ENCODE measurements at places on chromosomes 7 and 10.
A peak's percentile ranks its signal among the peaks of the same experiment; 100 is the strongest.

- DNase-seq: no peak
Measured at GRCh38 chr7:36684954-36685353, 39.3 kb downstream of the AOAH start.

- DNase-seq: no peak
Measured at GRCh38 chr7:157686285-157686894, 349.6 kb downstream of the DNAJB6 start.

DNA sequence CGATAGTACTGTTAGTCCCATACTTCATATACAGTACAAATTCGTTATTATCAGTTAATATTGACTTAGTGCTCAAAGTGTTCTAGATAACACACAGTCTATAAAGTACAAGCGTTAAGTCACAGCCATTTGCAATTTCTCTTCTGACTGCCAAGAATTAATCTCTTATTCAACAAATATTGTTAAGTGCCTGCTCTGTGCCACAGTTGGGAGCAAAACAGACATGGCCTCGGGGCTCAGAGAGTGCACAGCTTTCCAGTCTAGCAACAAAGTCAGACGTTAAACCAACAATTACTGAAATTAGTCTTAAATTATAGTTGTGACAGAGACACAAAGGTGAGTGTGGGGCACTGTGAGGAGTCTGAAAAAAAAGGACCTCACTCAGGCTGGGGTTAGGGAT, 113.0 kb upstream of the DPP6 start:
- DNase-seq: no peak

DNA sequence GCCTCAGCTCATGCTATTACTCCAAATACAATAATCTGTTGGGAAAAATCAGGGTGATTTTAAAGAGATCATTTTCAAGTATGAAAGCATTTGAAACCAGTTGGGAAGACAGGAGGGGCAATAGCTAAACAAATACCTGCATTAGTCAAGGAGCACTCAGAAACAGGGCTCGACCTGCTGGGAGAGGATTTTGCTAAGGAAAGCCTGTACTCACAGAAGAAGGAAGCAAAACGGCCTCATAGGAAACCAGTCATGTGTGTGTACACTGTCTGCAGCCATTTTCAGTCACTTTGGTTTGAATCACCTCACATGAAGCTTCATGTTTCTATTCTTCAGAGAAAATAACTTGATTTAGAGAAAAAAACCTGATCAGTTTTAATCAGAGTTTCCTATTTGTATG, 38.6 kb downstream of the FZD1 start:
- no peak for DNase-seq

GRCh38 chr7:42198974-42199668, 37.9 kb downstream of the GLI3 start:
- DNase-seq: no peak

GRCh38 chr10:47287365-47287802, 12.6 kb upstream of the GDF10 start:
- no peak for DNase-seq

DNA sequence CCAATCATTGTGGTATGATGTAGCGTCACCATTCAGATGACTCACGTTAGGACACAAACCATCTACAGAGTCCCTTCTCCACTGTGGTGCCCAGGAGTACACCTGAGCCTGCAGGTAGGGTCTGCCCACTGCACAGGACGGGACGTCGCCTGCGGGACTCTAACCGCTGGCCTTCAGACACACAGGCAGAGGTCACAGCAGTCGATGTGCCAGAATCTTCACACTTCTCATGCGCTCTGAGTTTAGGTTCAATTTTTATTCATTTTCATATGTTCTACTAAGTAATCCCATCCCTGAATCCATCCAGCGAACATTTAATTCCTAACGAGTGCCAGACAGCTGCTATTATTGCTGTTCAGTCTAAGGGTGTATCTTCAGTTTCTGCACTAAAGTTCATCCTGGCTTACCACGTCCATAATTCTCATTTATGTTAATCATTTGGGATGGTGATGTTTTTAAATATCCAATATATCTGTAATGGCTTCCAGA, 73.3 kb downstream of the CXCL12 start:
- no peak for DNase-seq

DNA sequence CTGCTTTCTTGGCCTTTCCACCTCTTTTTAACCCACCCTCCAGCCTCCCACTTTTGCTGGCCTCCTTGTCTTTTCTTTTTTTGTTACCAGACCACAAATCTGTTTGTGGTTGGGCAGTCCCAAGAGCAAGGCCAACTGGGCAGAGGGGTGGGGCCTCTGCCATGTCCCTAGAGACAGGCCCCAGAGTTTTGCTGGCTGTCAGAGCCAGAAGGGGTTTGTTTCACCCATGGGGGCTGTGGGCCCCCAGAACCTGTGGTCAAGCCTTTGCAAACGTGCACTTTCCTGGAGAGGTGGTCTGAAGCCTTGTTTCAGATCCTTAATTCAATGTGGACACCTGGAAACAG, 10.3 kb downstream of the ZMIZ1 start:
- no peak for DNase-seq

- DNase-seq: no peak
Measured at GRCh38 chr10:76347832-76348231, 916.4 kb downstream of the LRMDA start.

GRCh38 chr7:149885191-149886017, 11.6 kb downstream of the ATP6V0E2 start:
- no peak for DNase-seq

DNA sequence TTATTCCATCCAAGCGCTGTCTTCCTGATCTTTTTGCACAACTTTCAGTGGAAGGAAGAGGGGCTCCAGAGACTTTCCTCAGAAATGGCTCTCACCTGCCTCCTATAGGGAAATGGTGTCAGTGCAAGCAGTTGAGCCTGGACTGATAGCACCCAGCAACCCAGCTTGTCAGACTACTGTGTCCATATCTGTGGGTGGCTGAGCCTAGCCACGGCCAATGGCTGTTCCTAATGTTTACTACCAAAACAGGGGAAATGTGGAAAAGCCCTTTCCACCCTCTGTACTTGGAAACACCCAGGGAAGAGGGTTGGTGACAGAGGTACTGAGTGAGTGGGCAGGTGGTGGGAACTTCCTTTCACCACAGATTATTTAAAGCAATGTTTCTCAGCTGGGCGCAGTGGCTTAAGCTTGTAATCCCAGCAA, 4.3 kb upstream of the YKT6 start:
- DNase-seq: peak; percentile 45

DNA sequence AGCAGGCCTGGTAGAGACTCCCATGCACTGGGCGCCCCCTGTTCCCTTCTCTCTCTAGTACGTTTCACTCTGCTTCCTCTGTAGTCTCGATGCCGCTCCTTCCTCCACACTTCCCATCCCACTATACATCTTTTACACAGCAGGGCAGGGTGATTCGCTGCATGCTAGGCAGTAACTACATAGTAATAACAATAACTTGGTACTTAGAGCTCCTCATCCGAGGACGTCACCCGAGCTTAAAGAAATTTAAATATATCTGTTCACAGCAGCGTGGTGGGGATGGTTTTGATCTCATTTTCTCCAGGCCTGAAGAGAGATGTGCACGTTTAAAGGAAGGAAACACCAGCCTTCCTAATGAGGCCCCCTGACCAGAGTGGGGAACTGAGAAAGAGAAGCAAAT, 276.9 kb downstream of the SKAP2 start:
- no peak for DNase-seq

DNA sequence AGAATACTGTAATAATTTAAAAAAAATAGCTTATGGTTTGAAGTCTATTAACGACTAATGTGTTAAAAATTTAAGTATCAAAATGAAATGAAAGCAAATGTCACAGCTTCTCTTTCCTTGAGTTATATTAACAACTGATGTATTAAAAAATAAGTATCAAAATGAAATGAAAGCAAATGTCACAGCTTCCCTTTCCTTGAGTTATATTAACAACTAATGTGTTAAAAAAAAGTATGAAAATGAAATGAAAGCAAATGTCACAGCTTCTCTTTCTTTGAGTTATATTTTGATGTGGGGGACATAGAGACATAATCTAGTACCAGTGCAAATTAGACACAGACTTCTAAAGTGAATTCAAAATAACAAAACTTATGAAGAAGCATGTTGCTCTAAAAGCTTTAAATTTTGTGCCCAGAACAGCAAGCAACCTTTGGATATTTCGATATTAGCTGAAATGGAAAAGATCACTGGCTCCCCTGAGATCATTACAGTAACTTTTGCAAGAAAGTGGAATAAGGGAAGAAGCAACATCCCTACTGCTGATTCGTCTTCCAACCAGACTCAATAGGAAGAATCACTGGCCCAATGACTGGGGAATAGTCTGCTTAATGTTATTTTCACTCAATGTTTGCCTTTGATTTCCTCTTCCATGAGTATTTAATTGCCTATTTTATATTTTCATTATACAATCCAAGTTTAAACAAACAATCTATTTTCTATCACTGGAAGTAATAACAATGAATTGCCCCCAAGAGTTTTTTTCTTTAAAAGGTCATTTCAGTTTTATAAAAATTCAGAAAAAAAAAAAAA, 8.0 kb downstream of the SKAP2 start:
- no peak for DNase-seq

DNA sequence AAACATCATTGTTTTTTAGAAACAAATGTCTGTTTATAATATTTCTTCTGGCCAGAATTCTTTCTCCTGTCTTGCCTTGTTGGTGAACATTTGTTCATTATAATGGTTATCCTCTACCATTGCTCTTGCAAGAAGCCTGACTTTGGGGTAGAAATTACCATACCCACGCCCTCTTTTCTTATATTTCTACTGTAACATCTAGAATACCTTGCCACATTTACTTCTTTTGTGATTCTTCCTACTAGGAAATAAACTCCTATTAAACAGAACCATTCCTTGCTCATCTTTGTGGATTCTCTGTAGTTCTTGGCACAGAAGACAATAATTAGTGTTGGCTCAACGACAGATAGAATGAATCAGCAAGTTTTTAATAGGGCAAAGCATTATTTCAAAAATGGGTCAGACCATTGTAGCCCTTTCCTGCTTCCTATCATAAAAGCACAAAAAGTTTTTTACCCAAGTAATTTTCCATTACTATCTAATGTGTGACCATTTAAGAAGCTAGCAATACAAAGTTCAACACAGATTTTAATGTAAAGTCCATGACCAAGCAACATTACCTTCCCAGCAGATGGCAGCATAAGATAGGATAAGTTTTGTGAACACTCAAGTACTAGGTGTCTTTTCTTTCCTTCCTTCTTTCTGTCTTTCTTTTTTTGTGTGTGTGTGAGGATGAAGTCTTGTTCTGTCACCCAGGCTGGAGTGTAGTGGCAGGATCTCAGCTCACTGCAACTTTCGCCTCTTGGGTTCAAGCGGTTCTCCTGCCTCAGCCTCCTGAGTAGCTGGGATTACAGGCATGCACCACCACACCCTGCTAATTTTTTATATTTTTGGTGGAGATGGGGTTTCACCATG, 270.4 kb downstream of the HGF start:
- DNase-seq: peak; percentile 80

DNA sequence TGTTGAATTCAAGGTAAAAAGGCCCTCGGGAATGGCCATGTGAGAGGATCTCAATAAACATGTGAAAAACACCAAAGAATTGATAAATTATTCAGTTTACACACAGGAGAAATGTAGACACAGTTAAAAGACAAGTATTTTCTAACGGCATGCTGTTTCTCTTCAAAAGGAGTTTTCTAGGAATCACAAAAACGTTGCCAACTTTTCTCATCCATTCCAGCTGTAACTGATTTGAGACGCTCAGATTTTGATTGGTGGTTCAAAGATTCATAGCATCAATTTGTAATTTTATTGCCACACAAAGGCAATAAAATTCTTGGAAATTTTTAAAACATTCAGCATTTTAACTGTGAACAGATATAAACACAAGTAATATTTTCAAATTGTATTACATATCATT, 384.9 kb upstream of the PFKP start:
- DNase-seq: no peak

DNA sequence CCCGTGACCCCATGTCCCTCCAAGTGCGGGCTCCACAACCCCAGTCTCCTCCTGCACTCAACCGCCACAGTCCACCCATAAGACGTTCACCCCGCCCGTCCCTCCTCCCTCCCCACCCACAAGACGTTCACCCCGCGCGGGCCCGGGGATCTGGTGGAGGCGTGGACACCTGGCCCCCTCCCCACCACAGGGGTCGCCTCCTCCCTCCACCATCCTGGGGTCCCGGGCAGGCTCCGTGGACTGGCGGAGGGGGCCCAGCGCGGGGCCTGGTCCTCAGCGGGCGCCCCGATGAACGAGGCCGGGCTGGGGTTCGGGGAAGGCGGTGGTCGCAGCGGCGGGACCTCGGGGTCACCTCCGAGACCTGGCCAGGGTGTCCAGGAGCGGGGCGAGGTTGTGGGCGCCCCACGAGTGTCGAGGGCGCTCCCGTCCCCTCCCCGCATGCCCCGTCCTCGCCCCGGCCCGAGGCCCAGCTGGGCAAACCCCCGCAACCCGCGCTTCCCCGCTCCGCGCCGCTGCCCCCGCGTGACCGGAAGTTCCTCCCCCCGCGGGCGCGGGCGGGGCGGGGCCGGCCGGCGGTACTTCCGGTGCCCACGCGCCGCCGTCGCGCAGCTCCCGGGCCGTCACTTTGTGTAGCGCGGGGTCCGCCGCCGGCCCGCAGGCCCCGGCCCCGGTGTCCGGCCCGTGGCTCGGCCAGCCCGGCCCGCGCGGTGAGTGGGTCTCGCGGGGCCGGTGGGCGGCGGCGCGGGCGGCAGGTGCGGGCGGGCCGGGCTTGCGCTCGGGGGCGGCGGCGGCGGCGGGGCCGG, at the start of gene ZNF316:
ZNF316 (plus strand) TSS at position 578 of the 803 bp plus-strand sequence. CDS start 5,092 bp downstream, outside the sequence.
- no peak for DNase-seq

- peak; percentile 37 for DNase-seq
Measured at GRCh38 chr10:100345570-100346330, 1.3 kb upstream of the SCD start.

- DNase-seq: no peak
Measured at GRCh38 chr7:83001362-83002040, 161.2 kb downstream of the PCLO start.

DNA sequence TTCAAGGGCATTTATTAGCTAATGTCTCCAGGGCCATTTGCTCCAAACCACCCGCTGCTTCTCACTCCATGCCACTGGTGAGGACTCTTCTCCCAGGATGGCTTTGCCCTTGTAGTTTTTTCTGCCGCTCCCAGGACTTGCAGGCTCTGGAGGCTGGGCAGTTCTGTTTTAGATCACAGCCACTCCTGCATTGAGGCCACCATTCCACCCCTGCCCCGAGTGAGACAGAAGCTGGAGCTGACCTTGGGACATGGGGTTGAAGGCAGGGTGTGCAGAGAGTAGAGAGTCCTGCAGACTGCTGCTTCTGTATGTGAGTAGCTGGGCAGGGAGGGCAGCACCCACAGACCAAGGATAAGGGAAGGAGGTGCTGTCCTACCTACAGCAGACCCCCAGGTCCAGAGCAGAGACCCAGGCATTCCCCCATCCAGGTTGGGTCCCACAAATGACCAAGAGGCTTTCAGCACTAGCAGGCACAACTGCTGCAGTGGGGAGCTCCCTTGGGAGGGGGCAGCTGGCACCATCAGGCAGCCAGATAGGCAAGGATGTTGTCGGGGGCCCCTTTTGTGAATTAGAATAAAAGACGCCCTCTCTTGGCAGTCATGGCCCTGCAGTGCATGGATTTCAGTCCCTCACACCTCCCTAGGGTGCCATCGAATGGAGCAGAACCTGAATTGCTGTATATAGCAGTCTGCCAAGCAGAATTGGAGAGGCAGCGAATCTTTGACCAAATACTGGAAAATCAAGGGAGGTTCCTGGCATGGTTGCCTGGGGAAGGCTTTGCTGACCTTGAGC, 22.7 kb upstream of the ADCYAP1R1 start:
- DNase-seq: no peak

- DNase-seq: no peak
Measured at GRCh38 chr7:5625938-5626337, 155.5 kb downstream of the RNF216 start.

- DNase-seq: no peak
Measured at GRCh38 chr7:6320791-6321190, 48.4 kb upstream of the CYTH3 start.

GRCh38 chr7:150803161-150803860, 2.7 kb downstream of the TMEM176A start:
- DNase-seq: no peak

Data from SK-N-DZ (cell line).